ENCODE measurements at places on chromosomes 3 and 15.
A peak's percentile ranks its signal among the peaks of the same experiment; 100 is the strongest.

- DNase-seq, result no peak
Measured at GRCh38 chr3:177430653-177431052, 233.4 kb upstream of the TBL1XR1 start.

DNA sequence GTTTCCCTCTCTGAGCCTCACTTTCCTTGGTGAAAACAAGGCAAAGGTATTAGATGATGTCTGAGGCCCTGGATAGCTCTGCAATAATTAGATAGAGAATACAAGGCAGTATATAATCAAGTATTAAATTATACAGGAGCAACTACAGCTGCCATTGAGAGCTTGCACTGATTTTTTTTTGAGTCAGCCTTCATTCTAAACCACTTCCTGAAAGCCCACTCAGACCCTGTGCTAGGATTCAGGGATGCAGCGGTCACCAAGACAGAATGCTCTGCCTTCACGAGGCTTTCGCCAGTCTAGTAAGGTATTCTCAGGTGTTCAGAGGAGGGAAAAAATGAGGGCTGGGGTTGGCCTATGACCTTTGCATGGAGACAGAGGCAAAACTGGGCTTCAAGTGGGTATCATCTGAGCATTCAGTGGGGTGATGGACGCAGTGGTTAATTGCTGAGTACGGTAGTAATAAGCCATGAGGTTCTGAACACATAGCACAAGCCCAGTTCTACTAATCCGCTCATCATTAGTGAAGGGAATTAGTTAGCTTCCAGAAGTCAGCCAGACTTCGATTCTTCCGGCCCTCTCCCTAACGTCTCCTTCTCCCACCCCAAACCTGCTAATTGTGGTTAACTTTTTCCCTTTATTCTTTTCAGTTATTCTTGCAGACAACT is 3.6 kb downstream of the VGLL4 start:
- no peak for DNase-seq

- no peak for DNase-seq
Measured at GRCh38 chr3:192861972-192862371, 55.7 kb downstream of the MB21D2 start.

DNA sequence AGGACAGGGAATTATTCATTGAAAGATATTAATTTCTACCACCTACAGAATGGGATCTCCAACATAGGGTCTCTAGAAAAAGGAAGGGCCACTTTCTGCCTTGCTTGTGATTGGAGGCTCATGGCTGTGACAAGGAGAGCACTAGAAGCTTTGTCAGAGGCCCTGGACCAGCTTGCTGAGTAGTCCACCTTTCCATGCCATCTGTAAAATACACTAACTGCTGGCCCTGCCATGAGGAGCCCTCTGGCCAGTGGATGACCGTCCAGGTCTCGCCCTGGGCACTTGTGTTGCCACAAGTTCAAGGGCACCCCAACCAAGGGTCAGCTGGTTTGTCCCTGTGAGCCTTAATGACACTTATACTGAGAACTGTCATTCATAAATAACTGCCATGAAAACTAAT is 1.6 kb upstream of the SYNM start:
- no peak for DNase-seq

GRCh38 chr3:128504963-128505730 is 12.1 kb upstream of the GATA2 start:
- no peak for DNase-seq

DNA sequence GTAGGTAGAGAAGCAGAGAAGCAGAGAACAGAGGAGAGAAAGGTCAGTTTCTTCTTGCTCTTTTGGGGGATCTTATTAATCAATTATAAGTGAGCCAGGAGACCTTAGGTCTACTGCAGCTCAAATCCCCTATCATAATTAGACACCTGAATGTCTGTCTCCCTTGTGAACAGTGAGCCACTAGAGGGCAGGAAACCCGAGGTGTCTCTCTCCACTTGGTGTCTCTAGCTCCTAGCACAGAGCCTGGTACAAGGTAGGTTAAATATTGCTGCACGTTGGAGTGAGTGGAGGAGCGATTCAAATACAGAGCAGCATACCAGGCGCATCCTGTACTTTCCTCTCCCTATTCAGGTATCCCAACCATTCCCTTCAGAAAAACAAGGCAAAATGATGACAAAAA is 2.0 kb upstream of the ST8SIA2 start:
- peak; percentile 7 for DNase-seq

DNA sequence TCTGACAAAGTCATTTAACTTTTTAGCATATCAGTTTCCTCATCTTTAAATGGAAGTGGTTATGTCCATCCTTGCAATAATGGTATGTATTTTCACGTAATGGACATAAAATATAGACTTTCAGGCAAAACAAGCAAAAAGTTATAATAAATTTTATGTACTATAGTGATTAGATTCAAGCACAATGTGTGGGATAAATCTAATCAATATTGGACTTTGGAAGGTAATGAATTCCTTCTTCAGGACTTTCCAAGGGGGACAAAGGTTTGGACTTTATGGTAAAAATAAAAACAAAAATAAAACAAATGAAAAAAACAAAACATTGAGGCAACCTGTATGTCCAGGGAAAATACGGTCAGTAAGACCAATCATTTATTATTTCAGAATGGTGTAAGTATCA is 357.7 kb downstream of the ROBO1 start:
- no peak for DNase-seq

- no peak for DNase-seq
Measured at GRCh38 chr3:123397921-123398785, 50.7 kb downstream of the ADCY5 start.

DNA sequence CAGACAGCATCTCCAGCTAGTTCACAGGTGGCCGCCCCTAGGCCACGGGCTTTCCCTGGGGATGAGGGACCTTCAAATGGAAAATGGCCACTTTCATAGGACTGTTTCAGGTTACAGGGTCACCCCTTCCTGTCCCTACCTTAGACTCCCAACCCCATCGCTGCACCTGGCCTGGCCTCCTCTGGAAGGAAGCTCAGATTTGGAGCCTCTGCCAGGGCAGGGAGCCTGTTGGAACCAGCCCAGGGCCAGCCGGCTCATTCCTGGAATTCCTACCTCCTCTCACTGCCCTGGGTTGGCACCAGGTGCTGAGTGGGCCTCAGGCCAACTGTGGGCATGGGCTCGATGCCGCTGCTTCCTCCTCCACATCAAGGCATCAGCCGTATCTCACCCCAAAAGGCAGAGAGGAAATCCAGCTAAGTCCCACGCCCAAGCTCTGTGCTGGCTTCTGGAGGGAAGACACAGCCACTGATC is 42.2 kb downstream of the KLHL25 start:
- DNase-seq, result no peak

DNA sequence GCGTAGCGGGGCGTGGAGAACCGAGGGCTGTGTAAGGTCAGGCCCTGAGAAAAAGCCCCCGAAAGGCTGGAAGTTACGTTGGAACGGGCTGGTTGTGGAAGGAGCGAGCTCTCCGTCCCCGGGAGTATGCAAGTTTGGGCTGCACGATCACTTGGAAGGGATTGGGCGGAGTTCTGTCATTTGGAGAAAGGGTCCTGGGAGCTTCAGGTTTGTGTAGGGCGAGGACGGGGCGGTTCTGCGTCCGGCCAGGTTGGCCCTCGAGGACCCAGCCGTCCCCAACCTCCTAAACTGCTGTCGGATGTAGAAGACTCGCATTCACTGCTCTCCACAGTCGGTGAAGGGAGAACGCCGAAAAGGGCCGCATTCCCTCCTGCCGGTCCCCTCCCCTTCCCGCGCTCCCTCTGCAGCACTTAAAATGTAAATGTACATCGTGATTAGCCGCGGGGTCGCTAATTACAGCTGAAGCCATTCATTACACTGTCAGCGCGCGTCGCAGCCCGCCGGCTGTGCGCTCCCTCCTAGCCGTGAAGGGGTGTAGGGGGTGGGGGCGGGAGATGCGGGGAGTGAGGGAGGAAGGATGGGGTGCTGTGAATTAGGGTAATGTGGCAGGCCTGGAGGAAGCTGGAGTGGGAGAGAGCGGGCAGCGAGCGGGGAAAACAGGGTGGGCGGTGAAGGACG is 2.5 kb upstream of the RPP25 start:
- no peak for DNase-seq

DNA sequence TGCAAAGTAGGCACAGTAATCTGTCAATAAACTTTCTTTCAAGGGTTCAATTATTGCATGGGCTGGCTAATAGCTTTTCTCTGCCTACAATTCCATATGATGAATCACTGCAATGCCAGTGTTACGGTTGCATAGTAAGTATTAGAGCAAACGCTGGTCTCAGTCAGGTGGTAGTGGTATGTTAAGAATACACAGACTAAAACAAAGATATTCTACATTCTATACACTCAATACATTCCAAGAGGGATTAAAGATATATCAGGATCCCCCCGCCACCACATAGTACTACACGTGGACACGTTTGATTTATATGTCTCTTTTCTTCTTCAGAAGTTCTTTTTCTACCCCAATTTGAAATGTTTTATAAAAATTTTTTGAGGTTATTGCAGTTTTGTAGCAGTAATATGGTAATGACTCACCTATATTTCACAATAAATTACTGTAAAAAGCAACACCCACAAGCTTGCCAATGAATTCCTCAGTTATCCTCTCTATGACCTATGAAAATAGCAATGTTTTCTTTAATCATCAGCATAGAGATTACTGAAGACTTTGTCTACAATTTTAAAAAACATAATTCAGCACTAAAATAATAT is 68.2 kb downstream of the CD200R1L start:
- DNase-seq, result no peak

- DNase-seq, result peak; percentile 44
Measured at GRCh38 chr15:82139823-82140268, 94.0 kb upstream of the MEX3B start.

DNA sequence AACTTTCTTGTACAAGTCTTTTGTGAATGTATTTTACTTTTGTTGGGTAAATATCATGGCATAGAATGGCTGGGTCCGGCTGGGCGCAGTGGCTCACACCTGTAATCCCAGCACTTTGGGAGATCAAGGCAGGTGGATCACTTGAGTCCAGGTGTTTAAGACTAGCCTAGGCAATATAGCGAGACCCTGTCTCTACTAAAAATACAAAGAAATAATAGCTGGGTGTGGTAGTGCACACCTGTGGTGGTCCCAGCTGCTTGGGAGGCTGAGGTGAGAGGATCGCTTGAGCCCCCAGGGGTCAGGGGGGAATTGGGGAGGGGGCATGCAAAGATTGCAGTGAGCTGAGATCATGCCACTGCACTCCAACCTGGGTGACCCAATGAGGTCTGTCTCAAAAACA is 52.9 kb downstream of the ANP32A start:
- no peak for DNase-seq

GRCh38 chr3:132626955-132627354 is 29.9 kb downstream of the ACKR4 start:
- DNase-seq, result no peak

DNA sequence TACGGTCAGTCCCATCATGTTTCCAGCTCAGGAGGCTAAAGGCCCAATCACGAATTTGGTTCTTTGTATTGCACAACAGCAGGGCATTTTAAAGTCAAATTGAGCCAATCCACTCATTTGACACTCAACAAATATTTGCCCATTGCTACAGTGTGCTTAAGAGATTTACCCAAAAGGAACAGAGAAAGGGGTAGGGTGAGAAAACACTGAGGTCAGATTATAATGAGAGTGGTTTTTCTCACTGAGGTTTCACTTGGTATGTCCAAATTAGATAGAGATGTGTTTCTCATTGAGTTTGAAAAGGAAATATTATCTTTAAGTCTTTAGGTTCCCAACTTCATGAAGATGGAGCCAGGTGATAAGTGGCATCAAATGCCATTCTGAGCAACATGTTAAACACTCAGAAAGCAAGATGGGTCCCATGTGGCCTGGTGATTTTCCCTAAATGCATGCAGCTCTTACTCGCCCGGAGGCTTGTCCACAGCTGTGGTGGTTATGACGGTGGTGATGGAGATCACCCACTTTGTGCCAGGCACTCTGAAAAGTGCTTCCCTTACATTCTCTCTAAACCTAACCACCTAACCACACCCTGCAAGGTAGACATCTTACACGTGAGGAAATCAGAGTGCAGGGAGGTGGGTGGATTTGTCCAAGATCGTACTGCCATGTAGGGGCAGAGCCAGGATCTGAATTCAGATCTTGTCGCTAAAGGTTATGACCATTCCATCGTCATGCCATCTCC is 31.2 kb upstream of the USP3 start:
- DNase-seq, result no peak

DNA sequence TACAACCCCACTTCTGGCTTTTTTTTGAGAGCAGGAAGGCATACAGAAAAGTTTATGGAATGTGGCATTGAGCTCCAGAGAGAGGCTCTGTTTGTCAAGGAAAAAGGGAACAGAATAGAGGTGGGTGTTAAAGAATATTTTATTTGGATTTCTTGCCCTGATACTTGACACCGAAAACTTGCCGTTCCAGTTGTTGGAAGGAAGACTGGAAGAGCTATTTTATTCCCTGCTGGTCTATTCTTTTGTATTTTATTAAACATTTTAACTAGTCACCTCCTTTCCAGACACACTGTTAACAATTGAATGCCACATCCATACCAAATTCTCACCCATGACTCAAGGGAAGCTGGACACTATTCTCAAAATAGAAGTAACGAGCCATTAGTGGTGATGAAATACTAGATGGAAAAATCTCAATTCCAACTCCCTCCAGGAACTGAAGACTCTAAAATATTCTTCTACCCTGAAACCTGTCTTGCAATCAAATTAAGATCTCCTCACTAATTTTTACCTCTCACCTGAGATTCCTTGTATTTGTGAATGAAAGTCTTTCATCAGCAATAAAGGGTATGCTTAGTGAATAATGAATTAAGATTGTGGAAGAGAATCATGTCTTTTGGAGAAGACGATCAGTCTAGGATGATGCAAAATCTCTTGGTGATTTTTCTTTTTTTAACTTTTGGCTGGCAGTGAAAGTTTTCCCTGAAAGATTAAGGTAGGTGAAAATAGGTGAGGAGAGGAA is 28.5 kb downstream of the GREM1 start:
- DNase-seq, result no peak

Data from NCI-H2171 (cell line).